ENCODE measurements at places on chromosomes 12 and 14.

GRCh38 chr12:108939594-108939993, 59.7 kb downstream of the DAO start:
- no peak for DNase-seq

- no peak for DNase-seq
Observed at GRCh38 chr14:50740856-50741255, 72.8 kb upstream of the SAV1 start.

GRCh38 chr12:92418381-92418780, 272.7 kb upstream of the BTG1 start:
- no peak for DNase-seq

DNA sequence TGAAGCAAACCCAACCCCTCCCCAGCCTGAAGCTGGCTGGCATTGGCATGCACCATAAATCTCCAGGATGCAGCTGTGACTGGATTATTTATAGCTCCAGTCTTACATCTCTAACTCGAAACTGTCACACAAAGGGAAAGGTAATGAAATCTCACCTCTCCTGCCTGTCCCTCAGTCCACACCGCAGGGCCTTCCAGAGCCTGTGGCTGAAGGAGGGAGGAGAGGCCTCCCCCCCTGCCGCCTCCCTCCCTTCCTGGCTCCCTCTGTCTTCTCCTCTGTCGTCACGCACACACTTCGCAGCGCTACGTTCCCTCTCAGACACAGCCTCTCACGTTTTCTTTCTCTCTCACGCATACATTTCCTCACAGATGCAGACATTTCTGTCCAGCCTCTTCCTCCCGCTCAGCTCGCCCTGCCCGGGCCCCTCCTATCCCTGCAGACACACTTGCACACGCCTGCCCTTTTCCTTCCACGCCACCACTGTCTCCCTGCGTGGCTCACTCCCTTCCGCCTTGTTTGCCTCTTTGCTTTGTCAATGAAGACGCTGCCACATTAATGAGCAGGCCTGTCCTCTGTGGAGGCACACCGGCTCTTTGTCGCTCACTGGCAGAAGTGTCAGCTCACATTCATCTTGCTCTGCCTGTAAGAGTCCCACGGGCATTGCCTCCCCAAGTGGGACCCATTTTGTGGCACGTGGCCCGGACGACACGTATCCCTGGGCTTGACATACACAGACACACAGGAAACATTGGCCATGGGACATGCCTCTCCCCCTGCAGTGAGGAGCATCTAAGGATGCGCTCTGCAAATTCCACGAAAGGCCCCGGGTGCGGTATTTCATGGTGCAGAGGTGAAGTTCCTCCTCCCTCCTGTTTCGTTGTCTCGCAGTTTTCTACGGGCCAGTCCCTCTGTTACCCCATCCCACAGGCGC, 27.9 kb downstream of the IRF2BPL start:
- peak; percentile 75 for DNase-seq

GRCh38 chr14:77033622-77034589, 5.4 kb upstream of the IRF2BPL start:
- peak; percentile 60 for DNase-seq

DNA sequence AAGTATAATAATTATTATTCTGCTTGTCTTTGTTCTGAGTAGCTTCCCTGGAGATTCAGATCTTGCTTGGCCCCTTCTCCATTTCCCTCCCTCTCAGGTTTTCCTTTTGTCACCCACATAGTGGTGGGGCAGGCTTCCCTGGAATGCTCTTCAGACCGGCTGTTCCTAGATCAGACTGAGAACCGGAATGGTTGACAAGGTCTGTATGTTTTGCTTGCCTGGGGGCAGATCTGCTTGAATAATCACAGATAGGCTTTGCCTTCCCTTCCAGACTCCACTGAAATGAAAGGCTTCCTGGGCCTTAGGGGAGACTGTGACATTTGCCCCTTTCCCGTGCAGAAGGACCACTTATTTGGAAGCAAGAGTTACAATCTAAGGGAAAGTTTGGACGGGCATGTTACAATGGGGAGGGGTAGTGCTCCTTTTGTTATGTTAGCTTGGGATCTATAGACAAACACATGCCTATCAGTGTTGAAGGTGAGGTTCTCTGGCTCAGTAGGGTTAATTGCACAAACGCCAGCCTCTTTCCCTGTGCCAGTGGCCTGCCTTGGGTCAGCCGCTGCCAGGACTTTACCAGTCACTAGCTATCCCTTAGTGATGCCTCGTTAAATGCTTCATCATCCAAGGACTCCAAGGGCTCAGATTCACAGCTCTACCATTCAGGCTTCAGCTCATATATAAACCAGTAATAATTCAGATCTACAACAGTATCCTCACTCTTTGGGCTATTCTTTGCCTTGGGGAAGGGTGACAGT, 178.6 kb downstream of the SNAPC1 start:
- DNase-seq: no peak

DNA sequence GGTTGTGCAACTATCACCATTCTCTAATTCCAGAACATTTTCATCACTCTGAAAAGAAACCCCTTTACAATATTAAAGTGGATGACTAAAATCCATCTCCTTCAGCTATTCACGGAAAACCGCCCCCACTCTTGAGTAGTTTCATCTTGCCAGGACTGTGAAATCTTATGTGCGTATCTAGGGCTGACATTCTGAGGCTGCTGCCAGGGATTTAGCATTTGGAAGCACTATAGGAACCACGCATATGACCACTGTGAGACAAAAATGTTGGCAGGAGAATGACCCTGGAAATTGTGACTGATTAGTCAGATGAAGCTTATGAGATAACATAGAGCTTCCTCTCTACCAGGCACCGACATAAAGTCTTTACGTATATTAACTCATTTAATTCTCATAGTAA, 305.2 kb upstream of the PDE3A start:
- peak; percentile 83 for DNase-seq

DNA sequence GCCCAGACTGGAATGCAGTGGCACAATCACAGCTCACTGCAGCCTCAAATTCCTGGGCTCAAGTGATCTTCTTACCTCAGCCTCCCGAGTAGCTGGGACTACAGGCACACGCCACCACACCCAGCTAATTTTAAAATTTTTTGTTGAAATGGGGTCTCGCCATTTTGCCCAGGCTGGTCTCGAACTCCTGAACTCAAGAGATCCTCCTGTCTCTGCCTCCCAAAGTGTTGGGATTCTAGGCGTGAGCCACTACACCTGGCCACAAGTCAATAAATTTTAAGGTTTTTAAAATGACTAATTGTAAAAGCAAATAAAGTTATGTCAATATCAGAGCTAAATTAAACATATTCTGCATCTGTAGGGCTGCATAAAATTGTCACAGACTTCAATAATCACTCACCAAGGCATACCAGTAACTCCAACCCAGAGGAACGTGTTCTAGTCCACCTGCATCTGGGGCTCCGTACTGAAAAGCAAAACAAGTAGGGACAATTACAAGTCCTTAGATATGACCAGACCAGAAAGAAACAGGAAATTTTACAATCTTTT, 13.9 kb downstream of the GNS start:
- no peak for DNase-seq

- no peak for DNase-seq
Observed at GRCh38 chr14:33480887-33481184, 470.0 kb downstream of the EGLN3 start.

DNA sequence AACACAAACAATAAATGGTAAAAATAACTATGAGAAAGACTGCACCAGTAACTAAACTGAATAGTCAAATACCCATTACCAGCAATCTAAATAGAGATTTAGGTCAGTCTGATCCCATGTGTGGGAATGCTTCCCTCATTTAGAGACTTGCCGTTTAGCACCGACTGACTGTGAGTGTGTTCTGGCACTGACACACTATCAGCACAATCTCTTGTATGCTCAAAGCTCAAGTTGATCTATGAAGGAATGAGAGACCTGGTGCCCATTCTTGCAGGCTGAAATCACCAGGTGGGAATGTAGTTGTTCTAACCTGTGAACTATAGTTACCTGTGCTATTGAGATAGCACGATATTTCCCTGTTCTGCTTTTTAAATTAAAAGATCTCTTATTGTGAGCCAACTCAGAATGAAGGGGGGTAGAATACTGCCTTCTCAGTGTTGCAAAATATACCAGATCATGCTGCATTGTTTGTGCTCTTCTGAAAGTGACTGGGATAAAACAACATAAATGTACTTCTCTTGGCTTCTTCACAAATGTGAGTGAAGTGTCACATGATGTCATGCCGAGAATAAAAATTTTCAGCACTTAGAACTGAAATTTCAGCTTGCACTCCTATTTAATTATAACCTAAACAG, 99.6 kb downstream of the LIN7A start:
- DNase-seq: no peak

- DNase-seq: no peak
Observed at GRCh38 chr14:75448209-75448608, 20.4 kb downstream of the JDP2 start.

GRCh38 chr12:91628656-91629055, 446.0 kb upstream of the DCN start:
- DNase-seq: peak; percentile 16

DNA sequence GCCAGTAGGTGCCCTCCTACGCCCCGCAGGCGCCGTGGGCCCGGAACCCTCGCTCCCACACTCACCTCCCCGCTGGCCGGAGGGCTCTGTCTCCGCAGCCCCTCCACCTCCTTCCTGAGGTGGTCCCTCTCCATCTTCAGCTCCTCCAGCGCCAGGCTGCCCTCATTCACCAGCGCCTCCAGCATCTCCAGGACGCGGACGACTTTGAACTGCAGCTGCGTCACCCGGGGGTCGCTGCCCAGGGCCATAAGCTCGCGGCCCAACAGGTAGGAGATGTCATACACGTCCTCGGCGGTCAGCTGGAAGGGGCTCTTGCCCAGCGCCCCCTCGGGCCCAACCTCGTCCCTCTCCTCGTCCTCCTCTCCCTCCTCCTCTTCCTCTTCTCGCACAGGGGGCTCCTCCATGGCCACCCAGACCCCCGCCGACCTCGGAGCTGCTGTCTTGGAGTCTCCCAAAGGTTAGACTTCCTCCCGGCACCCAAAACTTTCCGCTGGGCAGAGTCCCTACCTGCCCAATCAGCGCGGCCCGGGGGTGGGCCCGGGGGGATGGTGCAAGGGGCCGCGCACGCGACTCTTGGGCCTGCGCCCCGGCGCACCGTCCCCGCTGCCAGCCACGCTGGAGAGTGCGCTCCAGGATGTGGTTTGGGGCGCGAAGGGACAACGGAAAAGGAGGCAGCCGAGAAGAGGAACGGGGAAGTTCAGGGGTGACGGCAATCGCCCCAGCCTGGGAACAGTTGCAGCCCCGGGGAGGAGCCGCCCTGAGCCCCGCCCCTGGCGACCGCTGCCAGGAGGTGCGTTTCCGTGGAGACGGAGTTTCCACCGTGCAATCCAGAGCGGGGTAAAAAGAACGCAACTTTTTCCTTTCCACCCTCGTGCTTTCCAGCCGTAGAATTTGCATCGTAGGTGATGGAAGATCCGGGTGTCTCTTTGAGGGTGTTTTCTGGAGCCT, at the start of gene RILPL2:
Gene RILPL2 (minus strand): TSS at position 668 of the 948 bp plus-strand sequence. CDS start 264 bp downstream, at position 404.
- peak; percentile 69 for DNase-seq

GRCh38 chr14:25049093-25049567, 817 bp downstream of the STXBP6 start:
- DNase-seq: no peak

DNA sequence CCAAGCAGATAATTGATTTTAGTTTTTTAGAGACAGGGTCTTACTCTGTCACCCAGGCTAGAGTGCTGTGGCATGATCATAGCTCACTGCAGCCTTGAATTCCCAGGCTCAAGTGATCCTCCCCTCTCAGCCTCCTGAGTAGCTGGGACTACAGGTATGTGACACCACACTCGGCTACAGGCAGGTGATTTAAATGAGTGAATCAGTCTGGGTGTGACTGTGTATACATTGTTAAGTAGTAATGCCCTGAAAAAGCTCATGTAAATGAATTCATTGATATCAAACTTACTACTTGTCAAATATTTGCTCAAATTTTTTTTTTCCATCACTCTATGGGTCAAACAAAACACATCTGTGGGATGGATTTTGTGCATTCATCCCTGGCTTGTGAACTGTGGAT, 6.3 kb upstream of the USP44 start:
- no peak for DNase-seq

DNA sequence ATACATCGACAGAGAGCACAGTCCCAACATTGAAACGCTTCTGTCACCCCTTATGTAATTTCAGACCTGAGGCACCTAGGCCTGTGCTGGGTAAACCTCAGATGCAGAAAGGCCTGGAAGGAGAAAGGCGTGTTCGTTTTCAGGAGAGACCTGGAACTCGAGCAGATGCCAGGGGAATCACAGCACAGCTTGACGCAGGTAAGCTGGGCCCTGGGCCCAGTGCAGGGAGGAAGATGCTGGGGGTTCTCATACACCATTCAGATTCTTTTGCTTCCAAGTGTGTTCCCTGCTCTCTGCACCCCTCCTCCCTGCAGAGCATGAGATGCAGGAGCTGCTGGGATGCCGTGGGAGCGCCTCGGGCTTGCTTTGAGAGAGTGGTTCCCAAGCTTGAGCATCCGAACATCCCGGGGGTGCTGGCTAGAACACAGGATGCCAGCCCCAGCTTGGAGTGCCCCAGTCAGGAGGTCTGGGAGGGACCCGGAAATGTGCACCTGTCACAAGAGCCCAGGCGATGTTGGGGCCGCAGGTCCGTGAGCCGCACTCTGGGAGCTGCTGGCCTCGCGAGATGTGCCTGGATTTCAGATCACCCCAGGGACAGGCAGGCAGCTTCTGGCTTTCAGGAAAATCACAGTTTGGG, 35.9 kb downstream of the FZD10 start:
- no peak for DNase-seq

DNA sequence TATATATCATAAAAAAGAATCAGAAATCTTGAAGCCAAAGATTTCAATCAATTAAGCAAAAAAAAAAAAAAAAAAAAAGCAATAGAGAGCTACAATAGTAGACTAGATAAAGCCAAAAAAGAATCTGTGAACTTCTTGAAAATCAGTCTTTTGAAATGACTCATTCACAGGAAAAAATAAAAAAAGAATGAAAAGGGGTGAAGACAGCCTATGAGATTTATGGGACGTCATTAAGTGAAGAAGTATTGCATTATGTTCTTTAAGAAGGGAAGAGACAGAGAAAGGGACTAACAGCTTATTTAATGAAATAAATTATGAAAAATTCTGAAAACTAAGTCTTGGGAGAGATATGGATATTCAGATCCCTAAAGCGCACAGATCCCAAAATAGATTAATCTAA, 103.8 kb downstream of the ACSS3 start:
- peak; percentile 56 for DNase-seq

DNA sequence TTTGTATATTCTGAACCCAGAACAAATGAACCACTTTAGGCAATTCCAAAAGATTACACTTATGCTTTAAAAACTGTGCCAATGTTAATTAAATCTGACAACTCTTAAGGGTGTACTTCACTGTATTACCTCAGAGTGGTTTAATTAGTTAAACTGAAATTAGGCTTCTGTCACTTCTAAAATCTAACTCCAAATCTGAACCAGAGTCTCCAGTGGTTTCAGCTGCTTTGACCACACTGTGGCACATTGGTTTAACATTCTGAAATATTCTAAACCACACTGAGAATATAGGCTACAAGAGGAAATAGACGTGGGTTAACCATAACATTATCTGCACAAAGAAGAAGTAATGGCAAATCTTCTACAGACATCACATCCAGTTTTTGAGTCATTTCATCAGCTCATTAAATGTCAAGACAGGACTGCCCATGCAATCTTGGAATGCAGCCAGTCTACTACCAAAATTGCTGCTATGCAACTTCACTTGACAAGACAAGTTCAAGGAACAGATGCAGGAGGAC, 94.8 kb downstream of the LRP6 start:
- DNase-seq: peak; percentile 78

GRCh38 chr12:117294189-117294603, 67.2 kb downstream of the NOS1 start:
- DNase-seq: no peak

- no peak for DNase-seq
Observed at GRCh38 chr14:71536015-71536740, 396.1 kb upstream of the RGS6 start.

Data from fibroblast of skin of right biceps (primary cell).